A673 (cell line): ENCODE measurements at places on chromosomes 12 and 14. TPM values are rescaled to one million over a fixed set of nuclear protein-coding genes. Genes with fewer than 3 reads are reported as not detected.

DNA sequence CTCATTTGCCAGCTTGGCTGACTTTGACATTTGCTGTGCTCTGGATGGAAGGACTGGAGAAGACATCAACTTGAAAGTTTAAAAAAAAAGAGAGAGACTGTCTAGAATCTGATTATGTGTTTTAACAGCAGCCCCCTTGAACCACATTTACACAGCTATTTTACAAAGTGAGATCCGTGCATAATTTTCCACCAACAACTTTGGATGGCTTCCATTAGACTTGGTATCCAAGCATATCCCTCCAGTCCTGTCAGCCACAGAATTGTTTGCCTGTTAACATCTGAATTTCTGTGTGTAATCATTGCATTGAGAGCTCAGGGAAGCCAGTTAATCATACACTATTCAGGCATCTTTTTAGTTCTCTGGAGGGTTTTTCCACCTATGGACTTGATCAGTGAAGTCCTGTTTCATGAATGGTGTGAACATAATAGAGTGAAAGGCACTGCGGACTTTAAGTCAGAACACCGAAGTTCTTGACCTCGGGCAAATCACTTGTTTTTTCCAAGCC lies 93.7 kb downstream of the SAMD4A start:
- DNase-seq, result no peak

GRCh38 chr14:35001621-35002020 lies 18.8 kb downstream of the SRP54 start:
- no peak for DNase-seq

DNA sequence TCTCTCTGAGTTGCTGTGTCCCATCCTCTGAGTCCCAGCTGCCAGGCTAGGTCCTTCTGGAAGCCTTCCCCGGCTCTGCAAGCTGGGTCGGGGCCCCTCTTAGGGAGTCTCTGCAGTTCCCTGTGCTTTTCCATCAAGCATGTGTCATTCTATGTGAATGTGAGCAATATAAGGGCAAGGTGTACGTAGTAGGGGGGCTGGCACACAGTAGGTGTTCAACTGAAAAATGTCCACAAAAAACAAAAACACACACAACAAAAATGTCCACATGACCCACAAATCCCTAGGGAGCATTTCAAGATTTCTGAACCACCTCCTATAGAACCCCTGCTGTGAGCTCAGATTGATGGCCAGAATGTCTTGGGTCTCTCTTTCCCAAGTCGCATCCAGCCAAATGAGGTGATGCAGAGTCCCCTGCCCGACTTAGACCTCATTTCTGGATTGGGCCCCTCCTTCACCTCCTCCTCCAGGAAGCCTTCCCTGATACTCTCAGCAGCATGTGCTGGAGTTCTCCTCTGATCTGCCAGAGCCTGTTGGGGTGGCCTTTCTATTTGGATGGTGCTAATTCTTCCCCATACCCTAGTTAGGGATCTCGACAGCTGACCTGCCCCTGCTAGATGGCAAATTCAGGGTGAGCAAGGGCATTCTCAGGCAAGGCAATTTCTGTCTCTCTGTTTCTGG lies 196.1 kb upstream of the LHX5 start:
- no peak for DNase-seq

GRCh38 chr12:75823475-75823874 lies 208.1 kb downstream of the PHLDA1 start:
- peak; percentile 92 for DNase-seq

DNA sequence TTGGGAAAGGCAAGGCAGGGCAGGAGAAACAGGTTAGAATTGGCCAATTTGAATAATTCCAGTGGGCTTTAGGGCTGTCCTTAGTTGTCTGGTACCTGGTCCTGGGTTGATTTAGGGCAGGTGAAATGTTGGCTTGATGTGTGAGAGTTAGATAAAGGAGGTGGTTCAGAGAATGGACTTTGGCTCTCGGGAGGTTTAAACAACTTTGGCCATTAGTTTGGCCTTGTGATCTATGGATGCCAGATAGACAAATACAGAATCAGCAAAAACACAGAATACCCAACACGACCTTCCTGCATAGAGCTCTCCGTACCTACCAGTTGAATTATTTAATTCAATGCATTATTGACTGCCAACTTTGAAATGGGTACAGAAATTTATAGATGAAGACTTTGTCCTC lies 35.1 kb downstream of the SCN8A start:
- DNase-seq, result no peak

NAV3 gene
- 8.9 and 18.0 TPM in 2 replicates for total RNA-seq

RAD51AP1 gene
- total RNA-seq, result 58.9 and 62.5 TPM in 2 replicates

TMEM30B gene
- 0.15 and 0.24 TPM in 2 replicates for total RNA-seq
